NCI-H2171 (cell line): ENCODE measurements at places on chromosomes 6 and 20.

DNA sequence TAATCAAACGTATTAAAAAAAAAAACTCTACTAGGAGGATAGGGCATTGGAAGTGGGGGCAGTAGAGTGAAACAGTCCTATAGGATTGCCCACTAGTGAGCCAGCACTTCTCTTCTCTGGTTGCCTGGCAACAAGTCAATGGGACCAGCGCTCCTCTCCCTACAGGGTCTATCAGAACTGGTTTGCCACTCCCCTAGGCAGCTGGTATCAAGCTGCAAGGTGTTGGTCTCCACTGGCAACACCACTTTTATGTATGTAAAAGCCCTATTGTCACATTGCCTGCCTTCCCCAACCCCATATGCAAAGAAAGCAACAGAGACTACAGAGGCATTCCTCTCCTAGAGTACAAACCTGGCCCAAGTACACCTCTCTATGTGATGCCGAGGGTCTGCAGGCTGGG, 166.9 kb upstream of the MCHR2 start:
- no peak for DNase-seq

DNA sequence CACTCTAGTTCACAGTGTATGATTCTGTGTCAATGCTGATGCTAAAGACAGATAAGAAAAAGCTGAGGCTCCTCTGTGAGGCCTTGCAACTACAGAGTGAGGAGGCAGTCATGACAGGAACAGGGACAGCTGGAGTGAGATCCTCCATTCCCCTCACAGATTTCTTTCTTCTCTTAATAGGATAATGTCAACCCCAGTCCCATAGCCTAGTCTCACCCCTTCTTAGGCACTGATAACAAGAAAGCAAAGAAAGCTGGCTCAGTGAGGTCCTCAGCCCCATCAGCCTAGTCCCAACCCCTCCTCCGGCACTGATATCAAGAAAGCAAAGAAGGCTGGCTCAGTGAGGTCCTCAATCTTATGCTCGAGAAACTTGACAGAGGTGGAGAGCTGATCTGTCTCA, 2.1 kb upstream of the PTCHD4 start:
- DNase-seq, result no peak

DNA sequence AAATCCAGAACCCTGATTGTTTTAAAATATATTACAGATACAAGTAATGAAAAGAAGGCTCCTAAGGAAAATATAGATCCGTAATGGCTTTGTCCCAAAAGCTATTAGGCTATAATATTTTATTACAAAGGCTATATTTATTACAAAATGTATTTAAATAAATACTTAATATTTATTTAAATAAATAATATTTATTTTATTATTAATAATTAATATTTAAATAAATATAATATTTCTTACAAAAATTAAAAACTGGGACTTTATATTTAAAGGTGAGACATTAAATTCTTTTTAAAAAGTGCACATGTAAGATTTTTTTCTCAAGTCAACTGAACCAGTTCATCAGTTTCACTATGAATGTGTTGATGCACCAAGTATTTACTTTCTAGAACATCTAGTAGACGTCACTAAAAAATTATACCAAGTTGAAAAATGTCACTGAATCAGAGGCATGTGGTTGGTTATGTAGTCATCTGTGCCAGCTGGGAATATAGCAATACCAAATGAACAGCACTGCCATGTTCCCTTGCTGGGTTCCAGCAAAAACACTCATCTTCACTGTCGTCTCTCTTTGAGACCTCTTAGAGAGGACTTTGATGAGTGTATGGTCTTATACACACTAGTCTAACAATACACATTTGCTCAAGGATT, 278.9 kb downstream of the ESR1 start:
- DNase-seq, result no peak

- DNase-seq, result no peak
These were observed 43.7 kb downstream of the FRK start for GRCh38 chr6:116016846-116017545.

DNA sequence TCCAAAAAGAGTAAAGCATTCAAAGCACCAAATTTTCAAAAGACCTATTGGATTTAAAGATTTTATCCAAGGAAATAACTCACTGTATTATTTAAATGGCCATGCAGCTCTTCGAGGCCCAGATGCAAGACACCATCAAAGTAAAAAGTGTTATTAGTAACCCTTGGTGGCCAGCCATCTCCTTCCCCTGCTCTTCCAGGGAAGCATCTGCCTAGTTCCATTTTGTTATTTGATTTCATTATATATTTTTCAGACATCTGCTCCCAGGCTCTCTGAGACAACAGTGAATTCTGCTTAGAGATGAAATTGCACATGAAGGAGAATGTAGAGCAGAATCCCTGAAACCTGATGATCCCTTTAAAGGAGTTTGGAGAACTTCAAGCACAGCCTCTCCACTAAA, 252.3 kb upstream of the TBX18 start:
- DNase-seq, result no peak
